Activated CD4-positive, alpha-beta T cell treated with anti-CD3 and anti-CD28 coated beads for 24 hours (primary cell): ENCODE measurements at places on chromosomes 2 and 18.
A peak's percentile ranks its signal among the peaks of the same experiment; 100 is the strongest.

DNA sequence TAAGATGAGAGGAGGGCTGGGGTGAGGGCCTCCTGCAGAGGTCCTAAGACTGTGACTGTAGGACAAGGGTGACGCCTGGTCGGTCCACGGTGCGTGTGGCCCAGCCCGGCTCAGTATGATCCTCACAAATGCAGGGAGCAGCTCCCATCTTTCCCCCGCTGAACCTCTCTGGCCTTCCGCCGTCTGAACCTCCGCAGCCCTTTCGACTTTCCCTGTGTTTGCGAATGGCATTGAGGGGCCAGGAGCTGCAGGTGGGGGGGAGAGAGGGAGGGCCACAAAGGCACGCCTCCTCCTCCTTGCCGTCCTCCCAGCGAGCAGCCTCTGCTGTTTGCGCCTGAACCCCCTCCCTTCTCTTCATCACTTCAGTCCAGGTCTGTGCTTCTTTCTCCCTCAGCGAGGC is 68.6 kb upstream of the PXDN start:
- DNase-seq, result no peak

GRCh38 chr2:76512201-76512820 is 801.6 kb upstream of the GCFC2 start:
- DNase-seq, result no peak

DNA sequence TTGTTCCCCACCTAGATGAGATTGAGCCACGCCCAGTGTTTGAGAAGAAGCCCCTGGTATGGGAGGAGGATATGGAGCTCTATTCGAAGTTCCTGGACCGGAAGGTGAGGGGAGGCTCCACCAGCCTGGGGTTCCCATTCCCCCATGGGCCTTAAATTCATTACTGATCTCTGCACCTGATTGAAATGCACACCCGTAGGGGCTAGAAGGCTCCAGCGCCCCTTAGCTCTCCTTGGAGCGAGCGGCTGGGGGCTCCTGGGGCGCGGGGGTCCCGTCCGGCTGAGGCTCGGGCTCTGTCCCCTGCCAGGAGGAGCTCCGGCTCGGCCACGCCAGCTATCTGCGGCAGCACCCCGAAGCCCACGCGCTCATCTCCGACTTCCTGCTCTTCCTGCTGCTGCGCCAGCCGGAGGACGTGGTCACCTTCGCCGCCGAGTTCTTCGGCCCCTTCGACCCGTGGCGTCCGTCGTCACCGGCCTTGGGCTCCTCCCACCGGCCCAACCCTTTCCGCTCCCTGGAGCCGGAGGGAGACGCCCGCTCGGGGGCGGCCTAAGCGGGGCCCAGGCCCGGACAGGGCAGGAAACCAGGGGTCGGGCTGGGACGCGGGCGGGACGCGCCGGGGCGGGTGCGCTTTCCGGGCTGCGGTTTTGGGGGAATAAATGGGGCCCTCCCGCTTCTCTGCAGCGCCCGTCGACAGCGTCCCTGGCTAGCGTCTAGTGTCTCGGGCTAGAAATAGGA is 10.9 kb downstream of the CATIP start:
- peak; percentile 47 for DNase-seq

DNA sequence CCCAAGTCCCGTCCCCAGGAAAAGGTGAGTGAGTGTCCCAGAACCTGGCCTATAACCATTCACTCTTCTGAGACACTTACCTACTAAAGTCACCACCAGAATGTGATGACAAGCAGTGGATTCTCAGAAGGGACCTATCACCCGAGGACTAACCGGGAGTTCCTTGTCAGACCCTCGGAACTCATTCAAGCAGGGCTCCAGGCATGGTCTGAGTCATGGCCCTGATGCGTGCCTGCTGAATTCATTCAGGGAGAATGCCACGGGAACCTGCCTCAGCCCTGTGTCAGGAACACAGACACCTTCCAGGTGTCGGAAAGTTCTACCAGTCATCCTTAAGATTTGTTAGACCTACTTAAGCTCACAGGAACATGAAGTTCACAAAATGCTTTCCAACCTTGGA is 29.8 kb downstream of the ALPK2 start:
- DNase-seq, result no peak

GRCh38 chr2:152609699-152610098 is 107.6 kb downstream of the PRPF40A start:
- DNase-seq, result no peak

DNA sequence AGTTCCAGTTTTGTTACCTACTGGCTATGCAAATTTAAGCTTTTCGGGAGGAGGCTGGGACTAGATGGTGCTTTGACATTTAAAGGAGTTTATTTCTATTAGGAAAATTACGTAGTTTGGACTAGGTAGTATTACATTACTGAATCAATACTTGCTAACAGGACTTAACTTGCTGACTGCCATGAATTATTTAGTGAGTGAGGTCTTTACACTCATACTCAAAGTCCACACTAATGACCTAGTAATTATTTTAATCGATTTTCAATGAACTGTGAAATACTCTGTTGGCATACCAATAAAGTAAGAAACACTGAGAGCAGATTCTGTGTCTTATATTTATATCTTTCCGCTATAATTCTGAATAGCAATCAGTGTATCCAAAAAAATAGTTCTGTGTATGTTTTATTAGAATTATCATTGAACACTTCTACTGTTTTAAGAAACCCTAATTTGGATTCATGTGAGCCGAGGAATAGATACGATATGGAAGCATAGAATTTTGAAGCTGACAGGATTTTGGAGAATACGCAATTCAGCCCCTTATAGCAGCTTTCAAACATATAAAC is 55.0 kb downstream of the CHST9 start:
- DNase-seq, result no peak

- no peak for DNase-seq
Measured at GRCh38 chr18:54148678-54149077, 75.8 kb downstream of the MBD2 start.

DNA sequence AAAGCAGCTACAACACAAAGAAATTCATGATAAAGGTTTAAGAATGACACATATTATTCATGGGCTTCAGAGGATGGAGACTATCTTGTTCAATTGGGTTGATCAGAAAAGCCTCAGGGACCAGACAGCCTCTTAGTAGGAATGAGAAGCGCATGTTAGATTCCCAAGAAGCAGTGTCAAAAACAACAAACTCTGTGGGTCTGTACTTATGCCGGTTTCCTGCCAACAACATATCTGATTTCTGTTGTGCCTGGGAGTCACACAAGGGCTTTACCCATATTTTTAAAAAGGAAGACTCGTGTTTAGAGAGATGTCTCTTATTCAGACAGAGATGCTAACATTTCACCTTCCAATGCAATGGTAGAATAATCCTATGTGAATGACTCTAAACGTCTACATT is 2180.6 kb upstream of the CELF4 start:
- no peak for DNase-seq

- no peak for DNase-seq
Measured at GRCh38 chr2:62485761-62486438, 20.1 kb downstream of the TMEM17 start.

DNA sequence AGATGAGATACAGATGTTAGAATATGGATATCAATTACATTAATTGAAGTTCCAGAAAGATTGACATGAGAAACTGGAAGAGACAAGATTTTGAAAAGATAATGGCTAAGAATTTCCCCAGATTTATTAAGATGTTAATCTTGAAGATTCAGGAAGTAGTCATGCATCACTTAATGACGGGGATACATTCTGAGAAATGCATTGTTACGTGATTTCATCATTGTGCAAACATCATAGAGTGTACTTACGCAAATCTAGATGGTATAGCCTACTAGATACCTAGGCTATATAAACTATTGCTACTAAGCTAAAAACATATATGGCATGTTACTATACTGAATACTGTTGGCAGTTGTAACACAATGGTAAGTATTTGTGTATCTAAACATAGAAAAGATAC is 6.8 kb upstream of the CHMP3 start:
- no peak for DNase-seq

- no peak for DNase-seq
Measured at GRCh38 chr18:36582988-36583745, 245.6 kb downstream of the TPGS2 start.

DNA sequence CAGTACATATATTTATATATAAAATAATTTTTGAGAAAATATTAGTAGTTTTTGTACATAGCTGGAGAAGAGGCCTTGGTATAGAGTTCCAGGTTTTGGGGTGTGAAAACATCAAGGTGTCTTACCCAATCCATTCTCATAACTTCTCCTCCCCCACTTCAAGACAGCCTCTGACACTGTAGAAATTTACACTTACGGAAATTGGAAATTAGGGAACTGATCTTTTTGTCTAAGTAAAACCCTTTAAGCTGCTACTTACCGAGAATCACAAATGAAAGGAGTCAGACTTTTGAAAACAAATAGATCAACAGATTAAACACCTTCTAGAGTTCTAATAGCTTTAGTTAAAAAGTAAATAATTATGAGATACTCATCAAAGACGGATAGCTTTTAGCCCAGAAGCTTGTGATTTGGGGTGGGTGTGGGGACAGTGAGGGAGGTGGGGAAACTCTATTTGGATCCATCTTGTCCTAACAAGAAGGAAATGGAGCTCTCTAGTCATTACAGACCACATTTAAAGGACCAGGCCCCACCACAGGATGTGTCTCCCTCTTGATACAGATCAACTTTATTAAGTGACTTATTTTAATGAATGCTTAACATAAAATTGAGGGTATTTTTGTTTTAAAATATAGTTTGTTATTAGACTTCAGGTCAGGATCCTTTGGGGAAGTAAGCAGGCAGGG is 11.1 kb upstream of the FBXO11 start:
- DNase-seq, result no peak

DNA sequence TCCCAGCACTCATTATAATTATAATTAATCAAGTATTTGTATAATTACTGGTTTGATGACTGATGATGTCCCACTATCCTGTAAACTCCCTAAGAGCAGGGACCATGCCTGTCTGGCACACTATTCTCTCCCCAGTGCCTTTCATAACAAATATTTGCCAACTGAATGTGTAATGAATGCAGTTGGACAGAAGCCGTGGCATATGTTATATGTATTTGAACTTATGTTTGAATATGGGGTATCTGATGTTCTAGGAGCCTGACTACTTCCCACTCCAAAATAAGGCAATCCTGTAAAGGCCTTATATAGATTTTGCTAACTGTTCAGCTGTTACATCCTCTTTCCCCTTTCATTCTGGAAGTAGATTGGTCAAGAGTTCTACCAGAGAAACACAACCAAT is 19.7 kb downstream of the OSBPL6 start:
- no peak for DNase-seq
